ENCODE measurements at places on chromosomes 12 and 14.

DNA sequence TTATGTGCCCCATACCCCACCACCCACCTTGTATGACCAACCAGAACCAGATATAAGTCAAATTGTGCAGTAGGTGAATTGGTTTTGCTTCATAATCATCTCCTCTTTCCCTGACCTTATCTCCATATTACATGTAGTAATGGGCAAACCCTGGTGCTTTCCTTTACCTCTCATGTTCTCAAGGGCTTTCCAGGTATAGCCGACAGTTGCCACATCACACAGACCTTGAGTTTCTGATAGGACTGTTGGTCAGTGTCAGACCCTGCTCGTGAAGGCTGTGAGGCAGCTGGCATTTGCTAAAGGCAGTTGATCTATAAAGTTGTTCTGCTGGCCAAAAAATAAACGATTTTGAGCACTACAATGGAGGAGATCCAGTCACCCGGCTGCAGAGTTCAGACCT is 145.9 kb downstream of the ALX1 start:
- DNase-seq: no peak

DNA sequence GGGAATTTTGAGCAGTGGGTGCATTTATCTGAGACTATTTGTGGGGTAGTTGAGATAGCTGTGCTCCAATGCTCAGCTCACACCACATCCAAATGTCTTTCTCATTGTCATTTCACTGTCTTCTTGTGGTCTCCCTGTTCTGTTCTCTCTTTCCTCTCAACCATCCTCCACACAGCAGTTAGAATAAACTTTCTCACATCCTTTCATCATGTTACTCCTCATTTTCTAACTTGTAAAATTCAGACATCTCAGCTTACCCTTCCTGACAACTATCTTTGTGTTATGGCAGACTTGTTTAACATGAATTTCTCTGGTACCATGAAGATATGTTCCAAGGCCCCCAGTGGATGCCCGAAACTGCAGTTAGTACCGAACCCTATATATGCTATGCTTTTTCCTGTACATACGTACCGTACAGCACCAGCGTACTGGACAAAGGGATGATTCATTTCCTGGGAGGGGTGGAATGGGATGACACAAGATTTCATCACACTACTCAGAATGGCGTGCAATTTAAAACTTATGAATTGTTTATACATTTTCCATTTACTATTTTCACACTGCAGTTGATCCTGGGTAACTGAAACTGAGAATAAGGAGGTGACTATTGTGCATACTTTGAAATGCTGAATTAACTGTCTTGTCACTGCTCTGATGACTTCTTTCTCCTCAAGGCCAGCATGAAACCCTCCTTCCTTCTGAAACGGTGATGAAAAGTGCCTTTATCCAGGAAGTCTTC is 177.1 kb upstream of the SLC38A2 start:
- no peak for DNase-seq

GRCh38 chr12:98578392-98578791 is 15.1 kb upstream of the SLC25A3 start:
- no peak for DNase-seq

DNA sequence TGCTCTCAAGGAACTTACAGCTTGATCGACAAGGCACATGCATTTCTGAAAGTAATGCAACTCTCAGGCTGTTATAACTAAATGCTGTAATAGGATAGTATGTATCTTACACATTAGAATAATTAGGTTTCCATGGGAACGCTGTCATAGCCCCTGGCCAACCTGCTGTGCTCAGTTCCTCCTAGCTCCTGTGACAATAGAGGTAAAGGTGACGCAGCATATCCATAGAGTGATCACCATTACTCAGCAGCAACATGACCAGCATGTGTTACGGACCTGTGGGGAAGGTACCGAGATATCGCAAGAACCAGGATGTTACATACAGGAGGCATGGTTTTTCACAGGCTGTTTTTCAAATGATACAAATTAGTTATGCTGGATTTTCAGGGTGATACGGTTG is 150.7 kb downstream of the CAND1 start:
- no peak for DNase-seq

DNA sequence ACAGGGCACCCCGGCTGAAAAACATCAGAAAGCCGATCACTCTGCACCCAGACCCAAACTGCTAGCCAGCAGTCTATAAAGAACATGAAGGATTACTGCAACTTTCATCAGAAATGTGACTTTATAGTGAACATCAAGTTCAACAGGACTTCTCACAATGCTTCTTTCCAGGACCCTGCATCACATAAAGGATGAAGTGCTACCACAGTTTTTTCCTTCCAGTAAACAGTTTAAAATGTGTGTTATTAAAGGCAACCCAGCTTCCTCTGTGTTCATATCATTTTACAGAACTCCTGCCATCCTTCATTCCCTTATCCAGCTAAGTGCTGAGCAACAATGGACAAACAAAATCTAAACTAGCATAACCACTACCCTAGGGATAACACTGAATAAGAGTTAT is 280.3 kb upstream of the DIO2 start:
- no peak for DNase-seq

DNA sequence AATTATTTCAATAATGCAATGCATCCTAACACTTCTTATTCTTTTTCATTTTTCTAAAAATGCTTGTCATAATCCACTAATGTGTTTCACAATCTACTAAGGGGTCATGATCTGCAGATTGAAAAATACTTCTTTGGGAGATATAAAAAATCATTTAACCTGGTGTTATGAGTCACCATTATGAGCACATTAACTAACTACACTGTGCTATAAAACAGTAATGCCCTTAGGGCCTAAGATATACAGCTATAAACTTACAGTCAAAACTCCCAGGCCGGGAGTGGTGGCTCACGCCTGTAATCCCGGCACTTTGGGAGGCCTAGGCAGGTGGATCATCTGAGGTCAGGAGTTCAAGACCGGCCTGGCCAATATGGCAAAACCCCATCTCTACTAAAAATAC is 14.2 kb downstream of the ATXN2 start:
- no peak for DNase-seq

DNA sequence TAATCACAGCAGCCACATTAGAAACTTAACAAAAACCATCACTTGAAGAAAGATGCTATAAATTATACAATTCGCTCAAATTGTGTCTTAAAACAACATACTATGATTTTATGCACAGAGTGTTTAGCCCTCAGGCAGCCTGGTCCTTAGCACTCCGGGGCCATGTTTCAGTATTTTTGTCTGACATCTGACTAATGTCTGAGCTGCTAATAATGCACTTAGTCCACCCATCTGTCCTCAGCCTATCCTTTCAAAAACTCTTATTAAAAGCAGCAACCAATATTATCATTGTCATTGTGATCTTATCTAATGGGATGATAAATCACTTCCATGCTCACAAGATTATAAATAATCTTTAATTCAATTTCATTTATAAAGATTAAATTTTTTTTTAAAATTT is 602.7 kb upstream of the FOXG1 start:
- DNase-seq: no peak

DNA sequence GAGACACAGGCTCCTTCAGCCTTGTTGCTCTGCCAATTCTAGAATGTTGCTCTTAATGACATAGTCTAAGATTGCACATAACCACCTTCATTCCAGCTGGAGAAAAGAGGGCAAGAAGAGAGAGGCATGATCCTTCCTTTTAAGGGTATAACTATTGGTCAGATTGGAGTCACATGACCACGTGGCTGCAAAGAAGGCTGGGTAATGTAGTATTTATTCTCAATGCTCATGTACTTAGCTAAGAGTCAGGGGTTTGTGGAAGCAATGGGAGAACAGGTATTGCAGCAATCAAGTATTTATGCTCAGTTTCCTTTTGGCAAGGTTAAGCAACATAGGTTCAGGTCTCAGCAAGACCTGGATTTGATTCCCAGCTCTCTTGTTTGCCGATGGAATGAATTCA is 298.8 kb upstream of the TBX3 start:
- DNase-seq: no peak

- DNase-seq: no peak
These were observed 452.7 kb upstream of the TMPO start for GRCh38 chr12:98062464-98063245.

DNA sequence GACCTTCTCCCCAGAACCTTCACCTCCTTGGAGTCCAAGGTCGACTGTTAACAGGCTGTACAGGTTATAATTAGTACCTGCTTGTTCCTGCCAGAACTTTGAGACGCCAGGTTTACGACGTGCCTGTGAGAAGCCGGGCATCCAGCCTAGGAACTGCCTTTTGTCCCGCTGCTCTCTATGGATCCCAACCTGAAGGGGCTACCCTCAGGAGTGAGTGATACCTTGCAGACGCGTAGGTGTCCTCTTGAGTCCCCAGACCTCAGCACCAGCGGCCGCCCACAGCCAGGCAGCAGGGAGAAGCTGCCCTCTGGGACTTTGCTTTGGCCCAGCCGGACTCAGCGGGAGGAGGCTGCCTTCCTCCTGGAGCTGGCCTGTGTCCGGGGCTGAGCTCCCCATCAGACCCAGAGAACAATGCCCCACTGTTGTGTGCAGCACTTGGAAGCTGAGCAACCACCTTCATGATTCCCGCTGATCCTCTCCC is 16.2 kb downstream of the SYNE3 start:
- no peak for DNase-seq

DNA sequence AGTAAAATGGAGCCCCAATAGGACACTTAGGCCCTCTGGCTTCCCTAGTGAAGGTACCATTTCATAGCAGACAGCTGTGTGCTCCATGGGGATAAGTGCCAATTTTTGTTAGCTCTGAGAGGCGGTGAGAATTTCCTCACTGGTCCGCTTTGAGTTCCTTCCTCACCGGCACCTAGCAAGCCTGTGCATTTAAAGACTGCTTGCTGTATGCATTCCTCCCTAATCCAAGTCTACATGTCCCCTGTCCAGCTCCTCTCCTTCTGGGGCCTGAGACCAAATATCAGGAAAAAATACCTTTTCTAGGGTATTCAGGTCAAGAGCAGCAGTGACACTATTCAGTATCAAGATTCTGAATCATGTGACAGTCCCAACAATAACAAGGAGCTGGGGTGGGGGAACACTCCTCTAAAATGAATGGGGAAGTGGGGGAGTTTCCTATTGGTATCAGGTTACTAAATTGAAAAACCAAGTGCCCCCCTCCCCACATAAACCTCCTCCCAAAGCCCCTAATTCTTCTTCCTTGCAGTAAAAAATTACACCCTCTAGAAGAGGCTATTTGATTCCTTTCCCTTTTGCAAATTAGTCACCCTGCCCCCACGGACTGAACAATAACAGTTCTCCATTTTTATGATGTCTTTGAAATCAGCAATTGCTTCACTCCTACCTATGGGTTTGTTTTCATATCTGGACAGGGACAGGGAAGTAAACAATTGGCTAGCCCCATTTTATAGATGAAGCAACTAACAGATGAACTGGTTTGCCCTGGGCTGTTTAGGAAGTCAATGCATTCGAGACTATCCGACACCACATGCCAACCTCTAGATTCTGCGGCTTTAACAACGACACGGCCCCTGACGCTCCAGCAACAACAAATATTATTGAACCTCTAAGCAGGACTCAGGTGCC is 28.9 kb downstream of the BCL11B start:
- no peak for DNase-seq

- no peak for DNase-seq
These were observed 43.4 kb downstream of the PSMA6 start for GRCh38 chr14:35335388-35336092.

Measured in CD4-positive, alpha-beta T cell (primary cell).